ENCODE measurements at places on chromosomes 6 and 20.

DNA sequence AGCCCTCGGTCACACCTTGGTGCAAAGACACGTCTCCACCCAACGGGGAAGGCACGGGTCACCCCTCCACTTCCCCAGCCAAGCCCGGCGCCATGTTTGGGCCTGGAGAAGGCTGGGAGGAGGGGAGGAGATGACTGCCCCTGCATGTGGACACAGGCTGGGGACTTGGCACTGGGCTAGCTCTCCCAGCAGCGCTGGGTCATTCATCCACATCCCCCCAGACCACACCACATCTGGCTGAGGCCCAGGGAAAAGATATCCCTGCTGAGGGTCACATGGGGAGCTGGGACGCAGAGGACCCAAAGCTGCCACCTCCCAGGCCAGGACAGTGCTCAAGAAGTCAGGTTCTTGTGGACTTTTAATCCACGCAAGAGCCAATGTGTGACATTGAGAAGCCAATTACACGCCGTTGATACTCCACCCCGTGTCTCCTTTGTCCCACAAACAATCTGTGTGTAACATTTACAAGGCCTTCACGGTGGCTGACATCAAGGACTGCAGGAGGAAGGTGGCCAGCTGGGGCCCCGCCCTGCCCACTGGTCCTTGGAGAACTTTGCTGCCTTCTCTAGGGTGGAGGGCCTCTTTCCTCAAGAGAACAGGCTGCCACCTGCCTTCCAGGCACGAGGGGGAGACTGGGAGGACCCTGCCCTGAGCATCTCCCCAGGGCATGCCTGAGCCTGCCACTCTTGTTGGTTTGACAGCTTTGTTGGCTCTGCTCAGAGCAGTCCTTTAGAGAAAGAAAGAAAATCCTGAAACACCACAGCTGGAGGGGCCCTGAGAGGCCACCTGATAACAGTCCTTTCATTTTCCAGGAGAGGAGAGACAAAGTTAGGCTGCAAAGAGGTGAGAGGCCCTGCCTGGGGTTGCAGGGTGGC lies 5.3 kb upstream of the IP6K3 start:
- DNase-seq, result no peak

DNA sequence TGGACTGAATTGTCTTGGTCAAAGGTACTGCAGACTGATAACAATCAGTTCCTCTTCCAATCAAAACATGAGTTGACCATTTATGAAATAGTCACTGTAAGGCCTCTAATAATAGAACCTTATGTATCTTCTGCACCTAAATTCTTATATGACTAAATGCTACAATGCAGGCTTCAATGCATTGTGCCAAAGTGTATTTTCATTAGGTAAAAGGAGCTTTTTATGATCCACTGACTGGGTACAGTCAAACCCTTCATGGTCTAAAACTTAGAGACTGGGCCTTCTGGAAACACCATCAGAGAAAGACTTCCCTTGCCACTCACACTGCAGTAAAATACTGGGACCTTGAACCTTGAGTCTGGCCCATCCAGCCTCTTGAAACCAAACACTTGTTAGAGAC lies 16.3 kb downstream of the LGSN start:
- DNase-seq, result no peak

DNA sequence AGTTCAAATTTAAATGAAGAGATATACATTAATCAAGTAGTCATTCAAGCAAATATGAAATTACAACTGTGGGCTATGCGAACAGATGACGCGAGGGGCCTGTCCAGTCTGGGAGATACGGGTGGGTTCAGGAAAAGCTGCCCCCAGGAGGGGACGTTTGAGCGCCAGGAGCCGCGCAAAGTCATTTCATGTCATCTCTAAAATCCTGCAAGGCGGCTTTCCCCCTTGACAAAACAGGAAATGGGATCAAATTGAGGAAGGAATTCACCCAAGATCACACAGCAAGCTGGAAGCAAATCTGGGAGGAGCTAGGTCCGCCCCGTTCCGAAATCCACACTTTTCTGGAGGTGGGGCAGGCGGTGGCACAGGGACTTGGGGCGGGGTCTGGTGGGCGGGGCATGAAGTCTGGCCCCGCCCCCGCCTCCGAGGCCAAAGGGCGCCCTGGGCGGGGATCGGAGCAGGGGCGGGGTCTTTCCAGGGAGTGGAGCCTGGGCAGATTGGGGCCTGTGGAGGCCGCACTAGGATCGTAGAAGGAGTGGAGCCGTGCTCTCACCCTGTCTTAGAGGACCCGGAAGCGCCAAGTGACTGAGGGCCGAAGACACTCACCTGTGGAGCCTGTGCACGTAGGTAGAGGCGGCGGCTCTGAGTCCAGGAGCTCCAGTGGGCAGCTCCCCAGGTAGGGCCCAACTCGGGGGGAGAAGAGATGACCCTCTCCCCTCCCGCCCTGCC lies at the start of gene LPIN3:
Gene LPIN3 (plus strand): TSS at position 495 of the 729 bp plus-strand sequence. CDS start 4,983 bp downstream, outside the sequence.
- DNase-seq, result peak; percentile 43

DNA sequence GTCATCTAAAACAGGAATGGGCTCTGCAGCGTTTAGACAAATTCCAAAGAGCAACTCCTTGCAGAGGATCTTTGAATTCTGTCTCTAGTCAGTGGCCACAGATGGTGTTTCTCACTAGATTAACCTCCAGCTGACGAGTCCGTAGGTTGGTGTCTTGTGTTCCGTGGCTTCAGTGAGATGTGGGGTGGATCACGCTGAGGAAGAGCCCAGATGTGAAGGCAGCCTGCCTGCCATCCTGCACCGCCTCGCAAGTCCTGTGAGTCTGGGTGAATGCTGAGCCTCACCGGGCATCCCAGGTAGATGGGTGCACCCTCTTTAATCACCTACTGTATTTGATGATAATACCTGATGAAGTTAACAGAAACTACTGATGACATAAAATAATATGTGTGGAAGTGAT lies 70.4 kb downstream of the THBS2 start:
- DNase-seq, result no peak

DNA sequence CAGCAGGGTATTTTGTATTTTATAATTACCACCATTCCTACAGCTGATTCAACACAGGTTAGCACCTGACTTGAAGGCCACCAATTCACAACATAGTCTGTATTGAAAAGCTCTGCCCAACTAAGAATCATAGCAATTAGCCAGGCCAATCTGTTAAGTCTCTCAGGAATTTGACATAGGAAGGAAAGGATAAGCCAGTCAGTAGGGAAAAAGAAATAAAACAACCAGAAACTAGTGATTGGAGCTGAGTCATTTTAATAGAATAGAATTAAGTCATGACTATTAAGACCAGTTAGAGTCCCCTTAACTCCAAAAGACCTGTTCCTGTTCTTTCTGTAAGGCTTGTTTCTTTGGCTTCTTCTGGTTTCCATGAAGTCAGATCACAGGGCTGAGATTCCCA lies 8.1 kb downstream of the RANBP9 start:
- no peak for DNase-seq

- DNase-seq, result no peak
Observed at GRCh38 chr6:151524059-151524458, 30.2 kb downstream of the CCDC170 start.

DNA sequence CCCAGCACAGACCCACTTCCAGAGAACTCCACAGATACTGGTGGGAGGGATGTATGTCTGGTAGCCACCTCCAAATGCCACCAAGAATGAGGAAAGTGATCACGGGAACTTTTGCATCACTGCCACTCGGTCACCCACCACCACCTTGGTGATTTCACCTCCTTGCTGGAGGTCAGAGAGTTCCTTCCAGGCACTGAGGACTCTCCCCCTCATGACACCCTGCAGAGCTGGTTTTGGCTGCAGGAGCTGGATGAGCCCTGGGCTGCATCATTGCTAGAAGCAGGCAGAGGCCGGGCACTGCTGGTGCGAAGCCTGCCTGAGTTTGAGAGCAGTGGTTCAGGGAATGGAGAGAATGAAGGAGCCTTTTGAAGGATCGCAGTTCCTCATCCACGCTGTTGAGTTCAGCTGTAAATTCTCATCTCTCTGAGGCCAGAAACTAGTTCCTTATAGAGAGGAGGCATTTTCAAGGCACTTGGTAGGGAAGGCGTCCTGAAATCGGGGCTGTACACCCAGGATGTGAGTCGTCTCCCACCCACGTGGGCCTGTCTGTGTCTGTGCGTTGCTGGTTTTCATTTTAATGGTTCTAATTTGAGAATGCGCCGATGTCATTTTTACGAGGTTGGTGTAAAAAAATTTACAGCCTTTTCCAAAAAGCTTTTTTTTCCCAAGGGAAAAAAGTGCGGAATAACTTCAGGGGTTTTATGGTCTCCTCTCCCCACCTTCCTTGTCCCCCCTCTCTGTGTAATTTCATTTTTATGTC lies 25.0 kb downstream of the FOXP4 start:
- DNase-seq, result no peak

DNA sequence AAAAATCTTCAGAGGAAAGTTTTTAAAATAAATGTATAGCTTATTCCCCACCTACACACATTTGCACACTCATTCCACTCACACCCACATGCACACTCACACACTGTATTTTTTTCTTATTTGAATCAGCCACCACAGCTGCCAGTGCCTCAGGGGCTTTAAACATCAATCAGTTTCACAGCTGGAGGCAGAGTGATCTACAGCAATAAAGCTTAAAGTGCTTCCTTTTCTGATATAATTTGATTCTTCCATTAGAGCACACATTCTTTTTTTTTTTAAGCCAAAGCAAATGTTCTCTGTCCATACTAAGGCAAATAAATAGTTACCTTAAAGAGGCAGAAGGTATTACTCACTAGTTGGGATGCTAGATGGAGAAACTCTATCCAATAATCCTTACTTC lies 498.8 kb upstream of the POU3F2 start:
- no peak for DNase-seq

DNA sequence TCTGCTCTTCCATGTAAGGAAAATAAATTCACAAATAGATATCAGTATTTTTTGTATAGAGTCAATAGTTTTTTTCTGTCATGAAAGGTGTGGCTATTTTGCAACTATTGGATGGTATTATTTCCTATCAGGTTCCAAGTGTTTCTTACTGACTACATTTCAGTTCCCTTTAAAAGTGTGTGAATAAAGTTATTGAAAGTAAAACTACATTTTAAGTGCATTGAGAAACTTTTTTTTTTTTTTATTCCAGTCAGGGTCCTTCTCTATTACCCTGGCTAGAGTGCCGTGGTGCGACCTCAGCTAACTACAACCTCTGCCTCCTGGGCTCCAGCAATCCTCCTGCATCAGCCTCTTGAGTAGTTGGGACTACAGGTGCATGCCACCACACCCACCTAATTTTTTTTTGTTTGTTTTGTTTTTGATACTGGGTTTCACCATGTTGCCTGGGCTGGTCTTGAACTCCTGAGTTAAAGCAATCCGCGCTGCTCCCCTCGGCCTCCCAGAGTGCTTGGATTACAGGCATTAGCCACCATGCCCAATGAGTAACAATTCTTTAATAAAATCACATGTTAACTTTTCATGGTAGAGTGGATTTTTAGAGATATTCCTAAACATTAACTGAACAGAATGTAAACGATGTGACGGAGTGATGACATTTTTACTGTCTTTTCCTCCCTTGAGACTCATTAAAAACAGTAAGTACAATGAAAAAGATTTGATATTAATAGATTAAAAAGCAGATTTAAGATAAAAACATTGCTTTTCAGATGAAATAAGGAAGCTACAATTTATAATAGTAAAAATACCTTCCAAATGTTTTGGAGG lies 69.7 kb upstream of the ADGRF4 start:
- DNase-seq, result no peak

DNA sequence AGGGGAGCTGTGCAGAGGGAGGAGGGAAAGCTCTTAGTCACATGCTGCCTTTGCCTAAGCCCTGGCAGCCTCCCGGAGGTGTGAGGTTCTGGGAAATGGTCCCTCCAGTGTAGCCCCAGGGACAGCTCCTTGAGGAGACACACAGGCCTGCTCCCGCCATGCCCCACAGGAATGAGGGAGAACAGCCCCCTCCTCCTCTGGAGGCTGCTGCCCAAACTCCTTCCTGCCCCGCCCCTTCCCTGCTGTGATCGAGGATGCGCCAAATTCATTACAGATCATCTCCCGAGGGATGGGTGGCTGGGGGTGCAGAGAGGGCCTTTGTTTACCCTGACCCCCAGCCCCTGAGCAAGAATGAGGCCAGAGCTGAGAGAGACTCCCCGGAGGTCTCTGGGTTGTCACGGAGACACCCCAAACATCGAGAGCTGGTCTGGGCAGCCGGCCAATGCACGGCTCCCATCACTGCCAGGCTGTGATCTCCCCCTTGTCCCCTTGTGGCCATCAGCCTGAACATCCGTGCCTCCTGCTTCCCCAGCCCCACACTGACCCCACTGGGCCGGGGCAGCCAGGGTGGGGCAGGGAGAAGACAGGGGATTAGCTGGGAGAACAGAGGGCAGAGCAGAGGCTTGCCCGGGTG lies 8.4 kb downstream of the CYP21A2 start:
- no peak for DNase-seq

- DNase-seq, result no peak
Observed at GRCh38 chr6:109322825-109323224, 59.4 kb downstream of the CD164 start.

GRCh38 chr6:74768120-74768519 lies 437.7 kb downstream of the COL12A1 start:
- DNase-seq, result no peak

DNA sequence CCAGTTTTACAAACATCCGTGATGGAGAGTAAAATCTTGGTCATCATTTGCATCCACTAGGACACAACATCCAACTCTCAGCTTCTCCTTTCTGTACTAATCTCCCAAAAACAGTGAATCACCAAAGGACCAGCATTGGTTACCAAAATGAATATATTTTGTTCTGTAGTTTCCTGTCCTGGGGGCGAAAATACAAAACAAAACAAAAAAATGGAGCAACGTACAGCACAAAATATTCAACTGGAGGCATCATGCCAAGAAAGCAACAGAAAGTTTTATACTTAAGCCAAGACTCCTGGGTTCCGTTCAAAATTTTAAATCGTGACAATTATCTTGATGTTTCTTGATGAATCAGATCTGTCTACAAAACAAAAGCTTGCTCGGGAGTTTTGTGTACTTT lies 126.6 kb upstream of the CCDC28A start:
- no peak for DNase-seq

DNA sequence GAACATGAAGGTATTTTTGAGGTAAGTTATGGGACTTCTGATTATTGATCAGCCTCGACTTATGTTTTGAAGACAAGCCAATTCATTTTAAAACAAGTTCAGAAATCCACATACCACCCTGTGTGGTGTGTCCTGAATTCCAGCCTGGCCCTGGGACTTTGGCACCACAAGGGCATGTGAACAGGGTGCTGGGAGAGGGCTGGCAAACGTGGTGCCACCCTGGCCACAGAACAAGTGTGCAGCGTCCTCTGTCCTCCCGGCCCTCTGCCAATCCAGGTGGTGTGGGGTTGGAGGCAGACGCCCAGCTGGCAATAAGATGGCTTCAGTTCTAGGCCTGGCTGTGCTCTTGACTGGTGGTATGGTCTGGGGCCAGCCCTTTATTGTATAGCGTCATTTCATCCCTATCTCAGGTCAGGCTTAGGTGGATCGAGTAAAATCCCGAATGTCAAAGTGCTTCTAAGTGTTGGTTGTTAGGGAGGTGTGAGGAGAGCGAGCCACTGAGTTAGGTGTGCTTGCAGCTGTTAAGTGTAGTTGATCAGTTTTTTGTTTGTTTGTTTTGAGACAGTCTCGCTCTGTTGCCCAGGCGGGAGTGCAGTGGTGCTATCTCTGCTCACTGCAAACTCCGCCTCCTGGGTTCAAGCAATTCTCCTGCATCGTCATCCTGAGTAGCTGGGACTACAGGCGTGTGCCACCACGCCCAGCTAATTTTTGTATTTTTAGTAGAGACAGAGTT lies 84.2 kb downstream of the RNF144B start:
- no peak for DNase-seq

- DNase-seq, result no peak
Observed at GRCh38 chr20:2914160-2914559, 40.9 kb downstream of the PTPRA start.
